ENCODE measurements at places on chromosomes 12 and 14. TPM values are rescaled to one million over a fixed set of nuclear protein-coding genes. Genes with fewer than 3 reads are reported as not detected.

The STXBP6 gene
- not detected for total RNA-seq

The HOXC12 gene
- total RNA-seq, result not detected

The P2RX7 gene
- total RNA-seq, result 5.1 TPM

The TAS2R42 gene
- total RNA-seq, result not detected

The SYCP3 gene
- 0.25 TPM for total RNA-seq

The HELB gene
- total RNA-seq, result 3.4 TPM
